ENCODE measurements at places on chromosomes 4 and X.

- no peak for DNase-seq
These were observed 30.8 kb upstream of the CD40LG start for GRCh38 chrX:136616987-136617685.

DNA sequence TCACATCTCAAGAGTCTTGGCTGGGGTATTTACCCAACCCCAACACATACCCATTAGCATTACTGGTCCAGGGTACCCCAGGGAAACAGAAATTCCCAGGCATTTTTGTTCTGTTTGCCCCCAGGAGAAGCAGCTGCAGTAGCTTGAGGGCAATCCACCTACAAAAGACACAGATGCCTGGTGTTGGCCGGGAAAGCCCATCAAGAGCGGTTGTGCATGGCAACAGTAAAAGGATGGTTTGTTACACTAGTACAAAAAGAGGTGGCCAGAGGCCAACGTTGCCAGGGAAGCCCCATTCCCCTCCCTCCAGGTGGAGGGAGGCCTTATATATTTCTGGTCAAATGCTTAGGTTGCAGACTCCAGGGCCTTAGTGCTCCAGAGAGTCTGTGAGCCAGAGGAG is 637.8 kb downstream of the BCOR start:
- no peak for DNase-seq

GRCh38 chrX:47297874-47298273 is 65.1 kb downstream of the USP11 start:
- DNase-seq, result no peak

GRCh38 chr4:79292008-79292407 is 33.9 kb downstream of the NAA11 start:
- no peak for DNase-seq

DNA sequence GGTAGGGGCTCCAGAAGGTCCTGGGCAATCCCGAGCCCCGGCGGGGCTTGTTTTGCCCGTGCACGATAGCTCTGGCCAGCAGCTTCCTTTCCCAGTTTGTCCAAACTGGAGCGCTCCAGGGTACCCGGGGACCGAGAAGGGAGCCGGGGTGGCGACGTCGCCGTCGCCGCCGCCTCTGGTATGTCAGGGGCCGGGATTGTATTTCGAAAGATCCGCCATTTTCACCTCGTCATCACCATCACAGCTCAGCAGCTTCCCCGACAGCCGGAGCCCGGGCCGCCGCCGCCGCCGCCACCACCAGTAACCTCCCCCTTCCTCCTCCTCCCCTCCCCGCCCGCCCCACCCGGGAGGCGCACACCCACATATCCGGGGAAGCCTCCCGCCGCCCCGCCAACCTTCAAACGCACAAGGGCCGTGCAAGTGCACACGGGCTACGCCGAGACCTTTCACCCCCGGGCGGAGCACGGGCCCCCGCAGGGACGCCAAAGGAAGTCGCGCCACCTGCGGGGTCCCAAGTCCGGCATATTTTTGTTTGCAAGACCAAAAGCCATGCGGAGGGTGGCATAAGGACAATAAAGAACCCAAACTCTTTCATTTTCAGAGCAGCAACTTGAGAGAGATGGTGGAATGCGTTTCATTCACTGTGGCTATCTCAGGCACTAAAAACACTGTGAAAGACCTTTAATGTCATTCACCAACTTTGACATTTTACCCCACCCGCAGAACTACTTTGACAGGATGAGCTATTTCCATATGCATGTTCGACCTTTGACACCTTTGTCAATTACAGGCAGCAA is at the start of gene LIN54:
Gene LIN54 (minus strand): TSS at position 302 of the 797 bp plus-strand sequence. CDS start 25,979 bp downstream, outside the sequence.
- peak; percentile 76 for DNase-seq

GRCh38 chr4:148151806-148152205 is 290.4 kb downstream of the NR3C2 start:
- DNase-seq, result no peak

DNA sequence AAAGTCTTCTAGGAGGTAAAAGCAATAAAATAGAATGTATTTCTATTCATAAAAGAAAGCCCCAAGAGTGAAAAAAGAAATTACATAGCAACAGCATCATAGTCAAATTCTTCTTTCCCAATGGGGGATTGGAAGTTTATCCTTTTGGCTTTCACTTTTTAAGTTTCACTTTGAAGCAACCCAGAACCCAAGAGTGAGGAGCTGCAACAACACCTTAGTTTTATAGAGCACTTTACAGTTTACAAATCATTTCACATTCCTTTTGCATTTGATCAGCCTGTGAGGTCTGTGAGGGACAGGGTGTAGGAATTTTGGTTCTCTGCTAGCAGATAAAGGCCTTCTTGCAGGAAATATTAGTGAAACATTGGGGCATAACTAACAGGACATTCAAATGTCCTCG is 112.0 kb upstream of the NDP start:
- DNase-seq, result no peak

DNA sequence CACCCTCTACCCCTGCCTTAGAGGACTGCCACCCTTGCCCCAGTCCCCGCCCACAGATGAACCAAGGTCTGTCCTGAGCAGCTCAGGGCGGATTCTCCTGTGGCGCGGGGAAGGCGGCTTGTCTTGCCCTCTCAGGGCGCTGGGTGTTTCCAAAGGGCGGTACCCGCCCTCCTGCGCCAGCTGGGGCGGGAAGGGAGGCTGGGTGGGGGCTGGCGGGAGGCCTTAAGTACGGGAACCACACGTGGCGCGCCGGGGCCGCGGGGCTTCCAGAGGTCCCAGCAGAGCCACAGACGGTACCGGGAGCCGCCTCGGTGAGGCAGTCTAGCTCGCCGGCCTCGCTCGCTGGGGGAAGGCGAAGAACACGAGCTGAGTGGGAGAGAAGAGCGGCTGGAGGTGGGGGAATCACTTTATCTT is 361.1 kb downstream of the MID1IP1 start:
- DNase-seq, result peak; percentile 21

GRCh38 chrX:1397441-1398270 is 5.7 kb upstream of the SLC25A6 start:
- DNase-seq, result no peak

DNA sequence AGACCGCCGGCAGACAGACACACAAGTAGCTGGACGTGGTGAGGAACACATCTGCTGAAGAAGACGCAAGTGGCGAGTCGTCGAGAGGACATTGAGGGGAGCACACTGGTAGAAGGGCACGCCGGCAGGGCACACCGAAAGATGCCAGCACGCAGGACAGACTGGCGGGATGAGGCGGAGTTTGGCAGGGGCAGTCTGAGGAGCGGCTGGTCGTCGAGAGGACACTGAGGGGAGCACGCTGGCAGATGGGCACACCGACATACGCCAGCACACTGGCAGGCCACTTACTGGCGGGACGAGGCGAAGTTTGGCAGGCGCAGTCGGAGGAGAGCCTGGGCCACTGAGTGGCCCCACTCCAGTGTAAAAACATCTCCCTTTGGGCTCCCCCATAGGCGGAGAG is 42.1 kb downstream of the RASGEF1B start:
- DNase-seq, result no peak

GRCh38 chrX:53239474-53239873 is 14.5 kb upstream of the KDM5C start:
- DNase-seq, result peak; percentile 56

GRCh38 chrX:79035421-79035820 is 90.2 kb downstream of the P2RY10 start:
- no peak for DNase-seq

DNA sequence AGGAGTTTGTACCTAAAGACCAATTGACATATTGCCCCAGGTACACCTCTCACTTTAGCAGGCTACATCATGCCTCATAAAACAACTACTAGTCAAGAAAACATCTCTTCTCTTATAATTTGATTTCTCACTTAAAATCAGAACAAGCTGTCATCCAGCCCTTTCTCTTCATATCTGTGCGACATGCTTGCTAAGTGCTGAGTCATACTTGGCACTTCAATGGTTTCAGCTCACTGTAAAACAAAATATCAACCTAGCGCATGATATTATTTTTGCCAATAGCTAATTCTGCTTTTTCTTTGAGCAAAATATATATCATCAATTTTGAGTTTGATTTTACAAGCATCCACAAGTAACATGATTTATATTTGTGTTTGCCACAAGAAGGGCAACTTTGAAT is 27.9 kb upstream of the FUNDC1 start:
- DNase-seq, result no peak

DNA sequence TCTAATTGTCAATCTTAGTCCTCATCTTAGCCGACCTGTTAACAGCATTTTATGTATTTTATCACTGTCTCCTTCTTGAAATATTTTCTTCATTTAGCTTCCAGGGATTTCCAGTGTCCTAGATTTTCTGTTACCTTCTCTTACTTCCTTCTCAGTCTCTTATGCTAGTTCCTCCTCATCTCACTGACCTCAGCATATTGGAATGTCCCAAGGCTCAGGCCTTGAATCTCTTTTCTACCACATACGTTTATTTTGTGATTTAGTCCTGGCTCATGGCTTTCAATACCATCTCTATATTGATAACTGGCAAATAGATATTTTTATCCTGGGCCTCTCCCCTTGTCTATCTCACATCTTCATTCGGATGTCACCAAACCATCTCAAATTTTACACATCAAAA is 61.1 kb downstream of the IQCM start:
- no peak for DNase-seq

DNA sequence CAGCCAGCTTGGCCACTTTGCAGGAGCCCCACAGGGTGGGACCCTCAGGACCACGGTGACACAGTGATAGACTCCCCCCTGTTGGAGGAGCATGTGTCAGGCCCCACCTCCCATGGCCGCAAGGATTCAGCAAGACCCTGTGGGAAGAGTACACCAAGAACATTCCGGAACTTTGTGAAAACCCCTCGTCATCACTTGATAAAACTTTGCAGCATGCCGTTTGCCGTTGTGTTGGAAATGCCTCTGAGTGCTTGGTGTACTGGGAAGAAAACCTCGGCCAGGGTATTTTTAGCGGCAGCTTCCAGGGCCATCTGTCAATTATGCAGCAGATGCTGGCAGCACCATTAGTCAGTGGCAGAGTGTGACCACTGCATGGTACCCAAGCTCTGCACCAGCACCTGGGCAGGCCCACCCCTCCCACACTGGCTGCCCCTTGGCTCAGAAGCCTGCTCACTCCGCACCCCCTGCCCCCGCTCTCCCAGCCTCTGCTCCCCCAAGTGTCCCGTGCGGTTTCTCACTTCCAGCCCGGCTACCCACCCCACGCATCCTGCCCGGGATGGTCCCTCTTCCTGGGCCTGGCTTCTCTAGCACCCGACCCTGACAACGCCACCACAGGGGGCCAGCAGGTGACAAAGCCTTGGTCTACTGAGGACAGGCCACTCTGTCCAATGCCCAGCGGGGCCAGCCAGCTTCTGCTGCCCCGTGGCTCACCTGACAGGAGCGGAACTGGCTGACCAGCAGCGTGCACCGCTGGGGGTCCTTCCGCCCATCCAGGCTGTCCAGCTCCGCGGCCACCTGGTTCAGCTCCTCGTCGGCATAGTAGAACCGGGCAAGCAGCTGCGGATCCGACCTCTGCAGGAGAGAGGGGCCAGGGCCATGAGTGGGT is 65.0 kb downstream of the ZFYVE28 start:
- no peak for DNase-seq

DNA sequence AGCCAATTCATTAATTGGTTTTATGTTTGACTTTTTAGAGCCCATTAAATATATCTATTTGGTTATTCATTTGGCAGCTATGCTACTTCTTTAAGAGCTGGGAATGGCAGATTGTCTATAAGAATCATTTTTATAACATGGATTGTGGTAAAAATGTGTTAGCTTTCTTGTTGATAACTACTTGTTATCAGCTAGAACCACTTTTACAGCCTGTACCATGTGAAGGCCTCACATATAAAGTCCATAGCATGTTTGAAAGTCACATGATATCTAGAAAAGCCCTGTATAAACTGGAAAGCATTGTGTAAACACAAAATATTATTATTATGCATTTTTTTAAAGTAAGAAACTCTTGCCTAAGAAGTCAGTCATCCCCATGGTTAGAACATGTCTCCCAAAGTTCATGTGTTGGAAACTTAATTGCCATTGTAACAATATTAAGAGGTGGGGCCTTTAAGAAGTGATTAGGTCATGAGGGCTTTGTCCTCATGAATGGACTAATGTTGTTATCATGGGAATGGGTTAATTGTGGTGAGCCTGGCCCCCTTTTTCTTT is 110.9 kb upstream of the BMP2K start:
- DNase-seq, result no peak

DNA sequence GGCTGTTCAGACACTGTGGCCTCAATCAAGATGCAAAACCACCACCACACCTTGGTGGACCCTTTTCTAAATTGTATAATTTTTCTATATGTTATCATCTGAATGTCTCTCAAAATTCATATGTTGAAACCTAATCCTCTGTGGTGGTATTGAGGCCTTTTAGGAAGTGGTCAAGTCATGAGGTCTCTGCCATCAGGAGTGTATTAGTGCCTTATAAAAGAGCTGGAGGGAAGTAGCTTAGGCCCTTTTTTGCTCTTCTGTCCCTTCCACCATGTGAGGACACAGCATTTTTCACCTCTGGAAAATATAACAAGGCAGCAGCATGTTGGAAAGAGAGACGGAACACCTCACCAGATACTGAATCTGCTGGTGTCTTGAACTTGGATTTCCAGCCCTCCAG is 30.5 kb upstream of the DKK2 start:
- DNase-seq, result no peak

DNA sequence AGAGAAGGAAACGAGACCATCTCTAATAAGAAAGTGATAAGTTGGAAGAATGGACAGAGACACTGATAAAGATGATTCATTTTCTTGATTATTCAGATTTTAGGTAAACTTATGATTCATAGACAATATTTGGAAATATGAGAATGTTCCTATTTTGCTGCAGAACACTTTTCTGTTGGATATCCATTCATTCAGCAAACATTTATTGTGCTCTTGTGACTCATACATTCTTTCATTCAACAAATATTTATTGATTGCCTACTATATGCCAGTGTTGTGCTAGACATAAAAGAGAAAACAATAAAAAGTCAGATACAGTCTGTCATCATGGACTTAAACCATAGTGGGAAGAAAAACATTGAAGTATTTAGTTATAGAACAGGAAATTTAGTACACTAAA is 1232.0 kb downstream of the STIM2 start:
- no peak for DNase-seq

DNA sequence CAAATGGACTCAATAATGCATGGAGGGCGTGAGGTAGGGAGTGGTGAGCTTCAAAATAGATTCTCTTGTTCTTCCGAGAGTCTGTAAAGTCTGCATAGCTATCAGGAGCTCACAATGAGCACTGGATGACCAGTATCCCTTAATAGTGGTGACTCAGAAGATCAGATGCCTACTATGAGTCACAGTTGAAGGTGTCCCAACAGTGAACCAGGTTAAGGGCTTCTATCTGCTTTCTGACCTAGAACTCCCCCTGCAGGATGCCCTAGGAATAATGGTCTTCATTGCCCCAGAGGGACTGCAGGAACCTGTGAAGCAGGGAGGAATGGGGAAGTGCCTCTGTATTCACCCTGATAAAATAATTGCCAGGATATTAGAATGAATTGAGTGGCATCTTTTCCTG is 22.1 kb downstream of the DGKK start:
- no peak for DNase-seq

GRCh38 chr4:180664766-180665368 is 1578.3 kb upstream of the TENM3 start:
- peak; percentile 19 for DNase-seq

GRCh38 chr4:187887906-187888305 is 107.7 kb upstream of the ZFP42 start:
- DNase-seq, result no peak
